Tongue (tissue), 3 donors: ENCODE measurements at places on chromosomes 5 and 9. TPM values are rescaled to one million over a fixed set of nuclear protein-coding genes. Genes with fewer than 3 reads are reported as not detected.

The GMCL2 gene
- total RNA-seq: not detected

The KIF24 gene
- total RNA-seq: 4.9 TPM

The SPATA31D4 gene
- total RNA-seq: not detected

The CARTPT gene
- total RNA-seq: not detected

The DAB2 gene
- total RNA-seq: 64.5 TPM

The NREP gene
- 372 TPM for total RNA-seq

The PCDHA12 gene
- 0.10 TPM for total RNA-seq
